ENCODE measurements at places on chromosomes 3 and 15. TPM values are rescaled to one million over a fixed set of nuclear protein-coding genes. Genes with fewer than 3 reads are reported as not detected.

DNA sequence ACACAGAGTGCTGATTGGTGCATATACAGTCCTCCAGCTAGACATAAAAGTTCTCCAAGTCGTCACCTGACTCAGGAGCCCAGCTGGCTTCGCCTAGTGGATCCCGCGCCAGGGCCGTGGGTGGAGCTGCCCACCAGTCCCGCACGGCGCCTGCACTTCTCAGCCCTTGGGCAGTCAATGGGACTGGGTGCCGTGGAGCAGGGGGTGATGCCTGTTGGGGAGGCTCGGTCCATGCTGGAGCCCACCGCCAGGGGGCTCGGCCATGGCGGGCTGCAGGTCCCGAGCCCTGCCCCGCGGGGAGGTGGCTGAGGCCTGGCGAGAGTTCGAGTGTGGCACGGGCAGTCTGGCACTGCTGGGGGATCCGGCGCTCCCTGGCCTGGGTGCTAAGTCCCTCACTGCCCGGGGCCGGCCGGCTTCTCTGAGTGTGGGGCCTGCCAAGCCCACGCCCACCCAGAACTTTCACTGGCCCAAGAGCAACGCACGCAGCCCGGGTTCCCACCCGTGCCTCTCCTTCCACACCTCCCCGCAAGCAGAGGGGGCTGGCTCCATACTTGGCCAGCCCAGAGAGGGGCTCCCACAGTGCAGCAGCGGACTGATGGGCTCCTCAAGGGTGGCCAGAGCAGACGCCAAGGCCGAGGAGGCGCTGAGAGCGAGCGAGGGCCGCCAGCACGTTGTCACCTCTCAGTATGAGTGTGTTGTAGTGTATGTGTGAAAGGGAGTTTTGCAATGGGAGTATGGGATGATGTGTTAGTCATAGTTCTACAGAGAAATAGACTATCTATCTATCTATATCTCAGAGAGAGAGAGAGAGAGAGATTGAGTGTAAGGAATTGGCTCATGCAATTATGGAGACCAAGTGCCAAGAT is 69.0 kb downstream of the UBE2E2 start:
- no peak for DNase-seq

DNA sequence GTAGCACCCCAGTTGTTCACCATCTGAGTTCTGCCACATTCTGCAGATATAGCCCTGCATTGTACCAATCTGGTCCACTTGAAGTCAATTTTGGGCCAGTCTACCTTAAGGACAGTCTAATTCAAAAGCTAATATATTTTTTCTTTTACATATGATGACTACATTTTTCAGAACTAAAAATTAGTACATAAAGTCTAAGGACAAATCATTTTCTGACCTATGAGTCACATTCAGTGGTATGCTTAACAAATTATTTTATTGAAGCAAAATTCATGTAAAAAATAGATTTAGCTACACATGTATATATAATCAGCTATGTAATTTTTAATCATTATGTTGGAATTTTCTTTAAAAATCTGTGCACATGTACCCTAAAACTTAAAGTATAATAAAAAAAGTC is 52.1 kb upstream of the IL12A start:
- no peak for DNase-seq

GRCh38 chr3:23438657-23439056 is 235.5 kb downstream of the UBE2E2 start:
- no peak for DNase-seq

- DNase-seq: no peak
Measured at GRCh38 chr15:90840954-90841353, 27.4 kb upstream of the FURIN start.

DNA sequence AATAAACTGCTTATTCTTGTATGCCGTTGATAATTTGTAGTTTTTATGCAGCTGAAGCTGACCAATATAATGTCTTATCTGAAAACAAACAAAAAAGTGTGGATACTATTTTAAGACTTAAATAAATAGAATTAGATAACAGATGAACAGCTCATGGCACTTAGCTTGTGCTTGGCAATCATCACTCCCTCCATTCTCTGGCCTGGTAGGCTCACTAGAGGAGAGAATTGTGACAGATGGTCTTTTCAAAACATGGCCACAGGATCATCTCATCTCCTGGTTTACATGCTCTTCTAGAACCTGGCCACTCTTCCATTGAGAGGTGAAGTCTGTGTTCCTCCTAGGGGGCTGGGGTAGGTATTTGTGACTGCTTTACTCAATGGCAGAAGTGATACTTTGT is 58.4 kb upstream of the RBP1 start:
- DNase-seq: no peak

- no peak for DNase-seq
Measured at GRCh38 chr3:107414325-107414964, 37.2 kb downstream of the CCDC54 start.

GRCh38 chr3:129282727-129283327 is 4.2 kb downstream of the HMCES start:
- DNase-seq: no peak

- DNase-seq: no peak
Measured at GRCh38 chr3:37375184-37376127, 201.1 kb upstream of the LRRFIP2 start.

DNA sequence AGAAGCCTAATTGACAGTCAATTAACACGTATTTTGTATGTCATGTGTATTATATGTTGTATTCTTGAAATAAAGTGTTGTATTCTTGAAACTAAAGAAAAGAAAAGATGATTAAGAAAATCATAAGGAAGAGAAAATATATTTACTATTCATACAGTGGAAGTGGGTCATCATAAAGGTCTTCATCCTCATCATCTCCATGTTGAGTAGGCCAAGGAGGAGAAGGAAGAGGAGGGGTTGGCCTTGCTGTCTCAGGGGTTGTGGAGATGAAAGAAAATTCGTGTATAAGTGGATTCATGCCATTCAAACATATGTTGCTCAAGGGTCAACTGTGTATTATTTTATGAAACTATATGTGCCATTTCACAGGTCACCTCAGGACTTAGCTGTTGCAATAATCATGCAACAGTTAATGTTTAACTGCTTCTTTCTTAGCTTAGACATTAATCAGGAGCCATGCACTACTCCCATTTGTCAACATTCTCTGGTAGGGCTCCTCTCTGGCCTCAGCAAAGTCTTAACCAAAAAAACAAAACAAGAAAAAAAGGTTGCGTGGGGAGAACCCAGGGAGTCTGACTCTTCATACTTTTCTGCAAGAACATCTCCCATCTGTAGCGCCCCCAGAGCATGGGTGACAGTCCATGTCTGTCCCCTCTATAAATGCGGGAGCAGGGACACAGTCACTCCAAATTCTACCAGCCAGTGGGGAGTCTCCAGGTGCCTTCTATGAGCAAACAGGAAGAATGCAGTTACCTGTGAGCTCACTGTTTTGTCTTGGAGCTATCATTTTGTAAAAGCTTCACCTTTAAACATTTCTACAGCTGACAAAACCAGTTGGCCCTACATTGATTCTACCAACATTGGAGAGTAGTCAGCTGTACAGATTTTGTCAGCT is 19.9 kb upstream of the LRRC2 start:
- DNase-seq: no peak

DNA sequence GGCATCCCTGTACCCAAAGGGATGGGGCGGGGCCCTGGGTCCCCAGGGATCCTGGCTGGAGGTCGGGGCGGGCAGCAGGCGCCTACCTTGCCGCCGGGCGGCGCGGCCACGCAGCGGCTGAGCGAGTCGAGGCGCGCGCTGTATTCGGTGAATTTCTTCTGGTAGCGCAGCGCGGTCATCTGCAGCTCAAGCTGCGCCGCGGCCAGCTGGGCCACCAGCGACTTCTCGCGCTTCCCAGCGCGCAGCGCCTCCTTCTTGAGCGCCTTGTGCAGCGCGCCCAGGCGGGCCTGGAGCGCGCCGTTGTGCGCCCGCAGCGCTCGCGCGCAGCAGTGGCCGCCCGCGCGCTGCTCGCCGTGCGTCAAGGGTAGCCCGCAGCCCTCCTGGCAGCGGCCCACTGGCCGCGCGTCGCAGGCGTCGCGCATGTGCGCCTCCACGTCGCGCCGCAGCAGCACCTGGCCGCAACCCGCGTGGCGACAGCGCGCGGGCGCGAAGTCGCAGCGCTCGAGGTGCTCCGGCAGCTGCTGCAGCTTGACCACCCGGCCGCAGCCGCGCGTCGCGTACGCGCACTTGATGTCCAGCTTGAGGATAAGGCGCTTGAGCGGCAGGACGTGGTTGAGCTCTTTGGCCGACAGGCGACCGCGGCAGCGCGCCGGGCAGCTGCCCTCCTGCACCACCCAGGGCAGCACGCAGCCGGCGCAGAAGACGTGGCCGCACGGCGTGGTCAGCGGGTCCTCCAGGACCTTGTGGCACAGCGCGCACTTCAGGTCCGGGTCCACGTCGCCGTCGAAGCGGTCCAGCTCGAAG is 522 bp downstream of the PDZRN3 start:
- DNase-seq: no peak

DNA sequence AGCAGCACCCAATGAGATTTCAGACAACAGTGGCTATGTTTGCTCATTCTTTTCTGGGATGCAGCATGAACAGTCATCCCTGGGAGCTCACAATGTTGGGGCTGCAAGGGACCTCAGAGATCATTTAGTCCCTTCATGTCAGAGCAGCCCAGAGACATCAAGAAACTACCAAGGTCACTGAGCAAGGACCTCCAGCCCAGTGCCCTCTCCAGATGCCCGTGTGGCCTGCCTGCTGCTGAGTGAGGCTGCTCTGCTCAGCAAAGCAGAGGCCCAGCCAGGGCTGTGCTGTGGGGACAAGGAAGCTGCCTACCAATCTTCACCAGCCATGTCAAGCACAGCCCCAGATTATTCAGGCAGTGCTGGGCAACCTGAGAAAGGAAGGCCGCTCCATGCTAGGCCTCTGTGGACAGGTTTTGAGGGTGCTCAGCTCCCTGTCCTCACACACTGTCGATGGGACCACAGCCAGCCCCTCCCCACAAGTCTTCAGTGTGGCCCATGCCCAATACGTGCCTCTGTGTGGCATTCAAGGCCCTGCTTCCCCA is 99.7 kb downstream of the DAPK2 start:
- no peak for DNase-seq

DNA sequence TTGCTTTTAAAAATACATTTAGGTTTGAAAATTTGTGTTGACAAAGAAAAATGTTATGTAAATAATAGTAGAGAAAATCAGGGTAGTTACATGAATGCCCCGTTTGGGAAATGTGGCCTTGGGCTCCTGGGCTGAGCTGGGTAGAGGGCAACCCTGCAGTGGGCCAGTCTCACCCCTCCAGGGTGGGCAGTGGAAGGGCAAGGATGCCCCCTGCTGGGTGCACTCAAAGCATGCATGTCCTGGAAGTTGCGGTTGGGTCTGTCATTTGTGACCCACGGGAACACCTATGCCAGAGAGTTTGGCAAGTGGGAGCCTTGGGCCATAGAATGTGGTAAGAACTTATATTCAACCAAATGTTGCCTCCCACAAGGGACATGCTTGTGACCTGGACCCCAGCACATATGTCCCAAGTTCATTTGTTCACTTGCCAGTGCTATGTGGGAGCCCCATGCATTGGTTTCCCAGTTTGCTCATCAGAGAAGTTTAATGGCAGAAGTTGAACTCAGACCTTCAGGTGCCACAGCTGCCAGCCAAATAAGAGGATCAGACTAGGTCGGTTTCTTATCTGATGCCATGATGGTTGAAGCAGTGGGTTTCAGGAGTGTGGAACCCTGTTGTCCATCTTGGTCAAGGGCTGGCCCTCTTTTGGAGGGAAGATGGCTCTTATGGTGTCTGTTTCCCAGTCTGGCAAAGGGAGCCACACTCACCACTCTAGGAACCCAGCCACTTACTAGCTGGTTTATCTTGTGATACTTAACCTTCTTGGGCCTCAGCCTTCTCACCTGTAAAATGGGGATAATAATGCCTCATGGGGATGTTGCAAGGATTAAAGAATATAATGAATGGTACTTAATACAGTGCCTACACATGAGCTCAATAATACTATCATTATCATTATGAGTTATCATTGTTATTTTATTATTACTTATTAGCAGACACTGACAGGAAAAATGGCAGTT is 2.5 kb upstream of the PLCB2 start:
- DNase-seq: no peak

DNA sequence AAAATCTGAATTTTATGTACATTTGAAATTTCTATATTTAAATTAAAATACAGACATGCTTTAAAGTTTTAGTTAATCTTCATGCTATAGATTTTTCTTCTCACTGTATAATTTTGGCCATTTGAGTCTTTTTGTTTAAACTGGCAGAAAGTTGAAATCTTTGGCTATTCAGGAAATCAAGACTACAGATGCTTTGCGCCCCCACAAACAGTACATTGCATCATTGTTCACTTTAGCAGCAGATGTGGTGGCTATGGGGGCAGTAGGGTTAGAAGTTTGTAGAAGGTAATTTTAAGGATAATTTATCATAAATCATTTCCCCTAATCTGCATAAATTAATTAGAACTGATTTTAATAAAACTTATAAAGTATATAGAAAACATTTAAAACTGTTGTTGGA is 20.9 kb downstream of the SPPL2A start:
- DNase-seq: no peak

GRCh38 chr3:38345879-38346586 is 552 bp upstream of the XYLB start:
- DNase-seq: no peak

- DNase-seq: no peak
Measured at GRCh38 chr3:98180319-98180890, 13.9 kb downstream of the OR5H15 start.

MGA gene
- polyA plus RNA-seq: 4.7 TPM

FILIP1L gene
- 42.9 TPM for polyA plus RNA-seq

ERICH6 gene
- not detected for polyA plus RNA-seq

EPHA6 gene
- polyA plus RNA-seq: not detected

GABRB3 gene
- 2.3 TPM for polyA plus RNA-seq

CCDC174 gene
- polyA plus RNA-seq: 9.3 TPM

KIF23 gene
- polyA plus RNA-seq: 35.2 TPM

RLBP1 gene
- not detected for polyA plus RNA-seq

Measured in BJ (cell line).